ENCODE measurements at places on chromosomes 2 and 18.

DNA sequence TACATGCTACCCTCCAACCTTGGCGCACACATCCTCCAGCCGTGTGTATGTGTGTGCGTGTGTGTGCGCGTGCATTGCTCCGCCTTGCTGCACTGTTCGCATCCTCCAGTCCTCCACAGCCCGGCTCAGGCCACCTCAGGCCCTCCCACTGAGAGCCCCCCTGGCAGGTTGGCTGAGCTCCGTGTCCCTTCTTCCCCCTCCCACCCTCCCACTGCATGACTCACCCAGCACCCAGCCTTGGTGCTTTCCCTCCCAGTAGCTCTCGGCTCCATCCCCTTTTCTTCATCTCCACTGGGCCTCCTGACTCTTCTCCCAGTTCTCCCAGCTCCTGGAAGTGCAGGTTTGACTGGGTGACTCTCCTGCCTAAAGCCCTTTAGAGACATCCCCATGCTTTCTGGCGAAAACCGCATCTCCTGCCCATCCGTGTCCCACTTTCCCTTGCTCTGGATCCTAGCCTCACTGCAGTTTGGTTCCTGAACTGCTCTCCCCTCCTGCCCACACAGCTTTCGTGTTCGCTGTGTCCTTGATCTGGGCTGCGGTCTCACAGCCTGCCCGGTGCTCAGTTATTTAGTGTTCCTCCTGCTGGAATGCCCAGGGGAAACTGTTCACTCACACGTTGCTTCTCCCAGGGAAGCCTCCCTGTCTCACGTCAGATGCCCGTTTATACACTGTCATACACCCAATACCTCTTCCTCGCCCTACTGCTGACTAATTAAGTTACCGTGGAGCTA lies 4.9 kb downstream of the TMEM177 start:
- DNase-seq = no peak

DNA sequence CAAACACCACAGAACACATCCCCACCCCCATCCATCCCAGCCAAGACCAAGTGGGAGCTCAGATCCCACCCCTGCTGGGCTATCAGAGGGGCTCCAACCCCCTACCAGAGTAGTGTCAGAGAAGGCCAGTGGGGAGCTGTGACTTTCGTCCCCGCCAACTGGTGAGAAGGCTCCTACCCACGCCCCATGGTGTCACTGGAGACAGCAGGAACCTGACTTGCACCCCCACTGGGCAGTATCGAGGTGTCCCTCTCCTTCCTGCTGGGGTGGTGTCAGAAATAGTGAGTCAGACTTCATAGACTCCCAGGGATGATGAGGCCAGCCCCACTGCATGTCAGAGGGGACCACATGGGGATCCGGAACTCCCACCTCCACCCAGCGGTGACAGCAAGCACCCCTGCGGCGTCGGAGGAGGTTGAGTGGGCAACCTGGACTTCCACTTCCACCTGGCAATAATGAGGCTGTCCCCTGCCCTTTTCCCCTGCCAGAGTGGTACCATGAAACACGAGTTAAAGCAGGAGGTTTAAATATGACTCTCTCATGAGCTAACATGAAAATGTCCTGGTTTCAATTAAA lies 106.7 kb downstream of the CTIF start:
- DNase-seq = no peak

DNA sequence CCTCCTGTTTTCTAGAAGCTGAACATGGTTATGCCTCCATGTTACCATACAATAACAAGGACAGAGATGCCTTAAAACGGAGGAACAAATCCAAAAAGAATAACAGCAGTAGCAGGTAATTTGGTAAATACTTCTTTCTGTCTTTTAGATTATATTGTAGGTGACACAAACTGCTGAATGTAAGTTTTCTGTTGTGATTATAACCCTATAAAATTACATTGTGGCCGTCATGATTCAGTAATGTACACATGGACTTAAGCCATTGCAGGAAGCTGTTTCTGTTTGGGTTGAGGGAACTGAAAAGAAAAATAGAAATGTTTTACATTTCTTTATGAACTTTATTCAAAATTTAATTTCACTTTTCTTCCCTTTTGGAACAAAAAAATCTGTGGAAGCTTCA lies 1.2 kb downstream of the MXD1 start:
- DNase-seq = no peak

- no peak for DNase-seq
Measured at GRCh38 chr2:9705196-9705595, 74.4 kb upstream of the YWHAQ start.

- no peak for DNase-seq
Measured at GRCh38 chr2:120842456-120843439, 107.1 kb downstream of the GLI2 start.

- DNase-seq = no peak
Measured at GRCh38 chr2:110099471-110100225, 16.0 kb downstream of the MALL start.

- no peak for DNase-seq
Measured at GRCh38 chr2:216920143-216920876, 60.4 kb upstream of the TNP1 start.

DNA sequence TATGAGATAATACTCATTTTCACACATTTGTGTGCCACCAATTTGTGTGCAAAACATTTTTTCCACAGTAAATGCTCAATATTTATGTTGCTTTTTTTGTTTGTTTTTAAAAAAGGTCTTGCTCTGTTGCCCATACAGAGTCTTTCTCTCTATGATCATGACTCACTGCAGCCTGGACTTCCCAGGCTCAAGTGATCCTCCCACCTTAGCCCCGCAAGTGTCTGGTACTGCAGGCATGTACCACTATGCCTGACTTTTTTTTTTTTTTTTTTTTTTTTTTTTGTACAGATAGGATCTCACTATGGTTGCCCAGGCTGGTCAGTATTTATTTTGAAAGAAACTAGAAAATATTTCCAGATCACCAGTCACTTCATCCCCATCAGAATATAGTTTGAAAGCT lies 297.8 kb upstream of the GYPC start:
- no peak for DNase-seq

GRCh38 chr18:47999801-48000248 lies 69.4 kb upstream of the SMAD2 start:
- no peak for DNase-seq

DNA sequence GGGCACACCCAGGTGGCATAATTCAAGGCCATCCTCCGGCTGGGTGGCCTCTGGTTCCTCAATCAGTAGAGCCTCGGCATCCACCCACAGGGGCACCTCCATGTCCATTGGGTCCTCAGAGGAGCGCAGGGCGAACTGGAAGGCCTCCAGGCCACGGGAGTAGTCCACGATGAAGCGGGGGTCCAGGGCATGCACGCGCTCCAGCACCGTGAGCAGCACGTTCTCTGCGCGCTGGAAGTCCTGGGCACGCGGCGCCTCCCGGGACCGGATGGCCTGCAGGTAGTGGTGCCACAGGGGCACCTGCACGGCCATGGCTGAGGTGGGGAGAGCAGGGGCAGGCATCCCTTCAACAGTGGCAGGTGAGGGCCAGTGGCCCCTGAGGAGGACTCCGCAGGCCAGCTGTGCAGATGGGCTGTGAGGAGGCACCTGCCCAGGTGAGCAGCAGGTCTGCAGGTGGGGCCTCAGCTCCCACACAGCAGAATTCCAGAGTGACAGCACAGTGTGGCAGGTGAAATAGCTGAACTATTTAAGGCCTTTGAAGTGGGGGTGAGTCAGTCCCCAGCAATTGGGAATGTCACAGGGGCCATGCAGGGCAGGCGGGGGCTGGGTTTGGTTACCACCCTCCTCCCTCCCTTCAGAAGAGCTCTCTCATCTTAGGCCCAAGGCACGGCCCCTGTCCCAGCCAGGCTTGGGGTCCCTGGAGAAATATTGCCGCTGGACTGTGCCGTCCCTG lies at the start of gene MAB21L4:
Gene MAB21L4 (minus strand): TSS at position 501 of the 733 bp plus-strand sequence. CDS start 159 bp downstream, at position 342.
- DNase-seq = no peak

- DNase-seq = peak; percentile 5
Measured at GRCh38 chr2:146239392-146240135, 1605.3 kb upstream of the ACVR2A start.

GRCh38 chr2:130314377-130314776 lies 28.3 kb upstream of the IMP4 start:
- DNase-seq = no peak

GRCh38 chr2:39782591-39782990 lies 3.5 kb upstream of the THUMPD2 start:
- no peak for DNase-seq

DNA sequence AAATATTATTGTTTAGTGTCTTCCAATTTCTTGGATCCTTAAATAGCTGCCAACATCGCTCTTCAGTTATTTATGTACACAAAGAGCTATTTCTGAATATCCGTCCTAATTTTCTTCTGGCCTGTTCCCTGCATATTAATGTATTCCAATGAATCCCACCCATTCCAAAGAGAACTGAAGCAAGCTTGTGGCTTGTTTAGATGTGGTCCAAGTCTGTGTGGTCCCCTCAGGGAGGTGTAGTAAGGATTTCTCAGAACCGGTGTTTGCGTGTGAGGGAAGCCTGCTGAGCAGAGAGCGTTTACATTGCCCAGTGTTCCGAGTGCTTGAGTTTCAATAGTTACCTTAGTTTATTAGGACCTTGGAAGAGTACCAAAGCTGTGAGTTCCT lies 25.1 kb upstream of the IL1R1 start:
- DNase-seq = no peak

DNA sequence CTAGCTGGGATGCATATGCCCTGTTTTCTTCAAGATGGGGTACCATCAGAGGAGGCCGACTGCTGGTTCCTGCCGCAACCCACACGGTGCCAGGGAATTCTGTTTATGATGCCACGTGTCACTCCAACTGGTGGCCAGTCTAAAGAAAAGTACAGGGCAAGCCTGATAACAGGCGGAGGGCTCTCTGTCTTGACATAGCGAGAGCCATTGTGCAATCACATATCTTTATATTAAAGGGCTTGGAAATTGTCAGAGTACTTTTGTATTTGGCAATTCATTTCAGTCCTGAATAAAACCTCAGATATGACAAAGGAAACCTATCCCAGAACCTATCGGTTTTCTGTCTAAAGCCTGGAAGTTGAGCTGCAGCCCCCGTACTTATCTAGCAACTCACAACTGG lies 768.4 kb downstream of the TDRD15 start:
- no peak for DNase-seq

GRCh38 chr18:74861154-74861553 lies 263.5 kb downstream of the ZNF407 start:
- peak; percentile 18 for DNase-seq

- peak; percentile 8 for DNase-seq
Measured at GRCh38 chr2:138615257-138615656, 113.7 kb downstream of the SPOPL start.

GRCh38 chr2:20182241-20182931 lies 42.5 kb downstream of the SDC1 start:
- peak; percentile 69 for DNase-seq

DNA sequence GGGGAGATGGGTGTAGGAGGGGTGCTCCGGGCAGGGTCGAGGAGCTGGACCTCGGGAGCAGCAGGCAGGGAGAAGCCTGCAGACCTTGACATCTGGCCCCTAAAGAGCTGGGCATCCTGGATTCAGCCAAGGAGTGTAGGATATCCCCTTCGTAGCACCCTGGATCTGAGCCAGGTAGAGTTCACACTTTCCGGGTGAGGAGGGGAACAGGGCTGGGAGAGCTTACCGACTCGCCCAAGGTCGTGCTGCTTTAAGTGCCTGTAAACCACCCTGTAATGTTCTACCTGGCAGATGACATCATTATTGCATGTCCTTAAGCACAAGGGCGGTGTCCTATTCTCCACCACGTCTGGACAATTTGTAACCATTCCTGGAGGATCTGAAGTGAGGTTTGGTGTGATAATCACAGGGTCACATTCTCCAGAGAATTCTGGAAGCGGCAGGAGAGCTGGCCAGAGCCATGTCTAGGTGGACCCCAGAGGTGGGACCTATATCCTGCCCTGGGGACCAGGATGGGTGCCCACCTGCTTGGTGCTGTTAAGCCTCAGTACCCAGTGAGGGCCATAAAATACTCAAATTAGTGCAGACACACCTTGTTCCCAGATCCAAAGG lies 14.6 kb downstream of the ITM2C start:
- no peak for DNase-seq

DNA sequence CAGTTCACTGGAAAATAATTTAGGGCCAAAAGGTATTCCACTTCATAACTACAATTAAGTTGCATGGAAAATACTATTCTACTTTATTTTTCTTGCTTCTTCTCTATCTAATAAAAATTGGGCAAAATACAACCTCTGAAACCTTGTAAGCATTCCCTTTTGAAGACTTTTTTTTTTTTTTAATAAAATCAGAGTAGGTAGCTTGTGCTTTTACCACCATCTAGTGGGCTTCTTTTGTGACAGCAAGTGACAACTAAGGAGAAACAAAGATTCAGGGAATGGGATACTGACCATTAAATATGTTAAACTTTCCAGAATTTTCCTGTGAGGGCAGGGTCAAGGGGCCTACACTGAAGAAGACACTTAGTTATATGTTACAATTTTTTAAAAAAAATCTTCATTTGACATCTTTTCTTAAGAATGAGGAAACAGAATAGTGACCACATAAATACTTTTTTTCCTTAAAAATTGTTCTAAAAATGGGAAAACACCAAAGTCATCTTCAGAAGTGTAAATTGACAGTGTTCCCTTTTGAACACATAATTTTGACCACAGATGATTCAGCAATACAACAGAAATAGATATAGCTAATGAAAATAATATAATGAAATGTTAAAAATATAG lies 1183.2 kb upstream of the ACVR2A start:
- peak; percentile 5 for DNase-seq

DNA sequence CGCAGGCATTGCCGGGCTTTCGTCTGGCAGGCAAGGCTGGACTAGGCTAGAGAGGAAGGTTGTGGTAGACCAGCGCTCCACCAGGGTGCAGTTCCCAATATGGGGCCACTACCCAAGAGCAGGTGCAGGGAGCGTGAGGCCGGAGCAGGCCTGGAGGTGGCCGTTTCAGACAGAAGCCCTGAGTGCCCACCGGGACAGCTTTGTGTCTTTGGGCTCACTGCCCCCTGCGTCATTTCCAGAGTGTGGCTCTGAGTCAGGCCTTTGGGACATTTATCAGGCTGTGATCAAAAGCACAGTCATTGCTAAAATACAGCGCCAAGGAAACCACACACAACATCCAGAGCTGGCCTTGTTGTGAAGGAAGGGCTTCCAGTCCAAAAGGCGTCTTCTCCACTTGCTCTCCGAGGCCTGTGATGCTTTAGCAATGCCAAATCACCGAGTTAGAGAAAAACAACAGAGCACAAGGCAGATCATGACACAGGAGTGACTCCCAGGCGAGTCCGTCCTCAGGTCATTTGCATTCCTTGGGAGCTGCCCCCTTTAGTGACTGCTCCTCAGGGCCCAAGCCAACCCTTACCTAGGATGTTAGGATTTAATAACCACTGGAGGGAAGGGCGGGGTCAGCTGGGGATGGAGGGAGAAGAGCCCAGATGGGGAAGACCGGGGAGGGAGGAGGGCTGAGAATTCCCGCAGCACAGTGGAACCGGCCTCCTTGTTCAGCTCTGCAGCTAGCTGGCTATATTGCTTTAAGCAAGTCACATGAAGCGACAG lies 42.3 kb downstream of the RFX8 start:
- peak; percentile 34 for DNase-seq

DNA sequence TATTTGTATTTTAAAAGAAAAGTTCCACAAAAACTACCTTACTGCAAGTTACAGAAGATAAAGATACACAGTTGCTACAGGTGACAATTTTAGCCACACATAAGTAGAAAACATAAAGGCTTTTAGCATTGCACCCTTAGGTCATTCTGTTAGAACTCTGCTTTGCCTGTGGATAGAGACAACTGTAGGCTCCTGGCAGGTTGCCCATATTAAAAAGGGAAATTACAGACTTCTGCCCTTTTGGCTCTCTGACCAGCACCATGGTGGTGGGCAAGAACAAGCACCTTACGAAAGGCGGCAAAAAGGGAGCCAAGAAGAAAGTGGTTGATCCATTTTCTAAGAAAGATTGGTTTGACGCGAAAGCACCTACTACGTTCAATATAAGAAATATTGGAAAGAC lies 223.3 kb downstream of the MC4R start:
- no peak for DNase-seq

All from AG08396 (cell line).